ENCODE measurements at places on chromosomes 7 and 10.

DNA sequence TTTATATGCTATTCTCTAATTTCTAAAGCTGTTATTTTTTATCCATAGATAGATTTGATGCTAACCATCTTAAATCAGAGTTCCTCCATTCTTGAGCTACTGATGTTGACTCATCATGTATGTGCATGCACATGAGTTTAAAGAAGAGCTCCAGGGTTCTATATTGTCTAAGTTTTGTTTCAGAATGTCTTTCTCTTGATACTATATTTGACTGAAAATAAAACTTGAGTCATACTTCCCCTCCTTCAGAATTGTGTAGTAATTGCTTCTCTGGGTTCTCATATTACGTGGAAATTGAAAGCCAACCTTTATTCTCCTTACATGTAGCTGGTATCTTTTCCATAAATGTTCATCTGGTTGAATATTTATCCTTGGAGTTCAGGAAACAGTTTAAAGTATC lies 89.4 kb downstream of the LRRTM3 start:
- no peak for DNase-seq

- no peak for DNase-seq
Observed at GRCh38 chr10:96470116-96470743, 43.5 kb downstream of the TLL2 start.

GRCh38 chr7:107122486-107122911 lies 46.3 kb upstream of the HBP1 start:
- no peak for DNase-seq

- DNase-seq = peak; percentile 75
Observed at GRCh38 chr10:27743012-27743876, 2.4 kb downstream of the MKX start.

DNA sequence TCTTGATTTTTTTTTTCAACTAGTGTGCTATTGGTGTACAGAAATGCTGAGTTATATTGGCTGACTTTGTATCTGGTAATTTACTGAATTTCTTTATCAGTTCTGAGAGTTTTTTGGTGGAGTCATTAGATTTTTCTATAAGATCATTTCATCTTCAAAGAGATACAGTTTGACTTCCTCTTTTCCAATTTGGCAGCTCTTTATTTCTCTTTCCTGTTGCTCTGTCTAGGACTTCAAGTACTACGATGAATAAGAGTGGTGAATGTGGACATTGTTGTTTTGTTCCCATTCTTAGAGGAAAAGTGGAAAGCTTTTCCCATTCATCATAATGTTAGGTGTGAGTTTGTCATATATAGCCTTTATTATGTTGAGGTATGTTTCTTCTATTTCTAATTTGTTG lies 50.2 kb downstream of the LOXL4 start:
- no peak for DNase-seq

GRCh38 chr7:117010375-117011133 lies 57.3 kb downstream of the ST7 start:
- no peak for DNase-seq

GRCh38 chr10:35208536-35208935 lies 81.9 kb downstream of the CREM start:
- no peak for DNase-seq

- peak; percentile 94 for DNase-seq
Observed at GRCh38 chr7:1123715-1124114, 35.8 kb downstream of the GPER1 start.

- DNase-seq = no peak
Observed at GRCh38 chr10:124709861-124710260, 34.3 kb downstream of the FAM53B start.

DNA sequence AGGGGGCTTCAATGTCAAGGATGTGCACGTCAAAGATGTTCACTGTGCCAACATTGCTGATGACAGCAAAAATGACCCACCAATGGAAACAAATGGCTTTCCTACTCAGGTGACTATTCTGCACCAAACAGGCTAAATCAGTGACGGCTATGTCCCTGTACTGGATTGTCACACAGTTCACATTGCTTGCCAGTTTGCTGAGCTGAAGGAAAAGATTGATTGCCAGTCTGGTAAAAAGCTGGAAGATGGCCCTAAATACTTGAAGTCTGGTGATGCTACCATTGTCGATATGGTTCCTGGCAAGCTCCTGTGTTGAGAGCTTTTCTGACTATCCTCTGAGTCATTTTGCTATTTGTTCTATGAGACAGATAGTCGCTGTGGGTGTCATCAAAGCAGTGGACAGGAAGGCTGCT lies 202.2 kb upstream of the ETV1 start:
- no peak for DNase-seq

- DNase-seq = no peak
Observed at GRCh38 chr7:37142958-37143357, 305.7 kb downstream of the ELMO1 start.

- no peak for DNase-seq
Observed at GRCh38 chr10:113322843-113323242, 230.0 kb upstream of the HABP2 start.

DNA sequence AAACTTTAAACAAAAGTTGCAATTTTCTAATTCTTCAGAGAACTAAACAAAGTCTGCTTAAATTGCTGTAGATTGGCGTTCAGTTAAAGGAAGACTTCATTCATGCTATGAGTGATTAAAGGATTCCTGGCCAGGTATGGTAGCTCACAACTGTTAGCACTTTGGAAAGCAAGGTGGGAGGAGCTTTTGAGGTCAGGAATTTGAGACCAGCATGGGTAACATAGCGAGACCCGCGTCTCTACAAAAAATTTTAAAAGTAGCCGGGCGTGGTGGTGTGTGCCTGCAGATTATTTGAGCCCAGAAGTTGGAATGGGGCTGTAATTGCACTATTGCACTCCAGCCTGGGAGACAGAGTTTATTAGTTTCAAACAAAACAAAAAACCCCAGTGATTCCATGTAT lies 13.5 kb upstream of the SCRN1 start:
- no peak for DNase-seq

GRCh38 chr10:103882285-103883007 lies 27.1 kb upstream of the SH3PXD2A start:
- no peak for DNase-seq

DNA sequence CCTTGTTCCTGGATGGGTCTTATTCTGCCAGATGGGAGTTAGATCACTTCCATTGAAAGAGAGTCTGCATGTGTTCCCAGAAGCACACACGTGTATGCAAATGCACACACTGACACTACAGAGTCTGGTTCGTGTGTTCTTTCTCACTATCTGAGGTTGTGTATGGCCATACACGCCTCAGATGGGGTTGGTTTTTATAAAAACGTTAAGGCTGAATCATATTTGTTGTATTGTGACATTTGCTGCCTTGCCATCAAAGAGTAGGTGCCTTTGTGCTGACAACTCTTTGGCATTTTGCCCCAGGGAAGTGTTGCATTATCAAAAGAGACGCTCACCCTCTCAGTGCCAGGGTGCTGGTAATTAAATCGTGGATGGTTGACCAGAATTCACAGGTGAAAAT lies 37.7 kb upstream of the HDAC9 start:
- DNase-seq = no peak

- DNase-seq = no peak
Observed at GRCh38 chr10:86500846-86501245, 20.7 kb downstream of the WAPL start.

- no peak for DNase-seq
Observed at GRCh38 chr7:38020121-38020785, 99.8 kb downstream of the EPDR1 start.

DNA sequence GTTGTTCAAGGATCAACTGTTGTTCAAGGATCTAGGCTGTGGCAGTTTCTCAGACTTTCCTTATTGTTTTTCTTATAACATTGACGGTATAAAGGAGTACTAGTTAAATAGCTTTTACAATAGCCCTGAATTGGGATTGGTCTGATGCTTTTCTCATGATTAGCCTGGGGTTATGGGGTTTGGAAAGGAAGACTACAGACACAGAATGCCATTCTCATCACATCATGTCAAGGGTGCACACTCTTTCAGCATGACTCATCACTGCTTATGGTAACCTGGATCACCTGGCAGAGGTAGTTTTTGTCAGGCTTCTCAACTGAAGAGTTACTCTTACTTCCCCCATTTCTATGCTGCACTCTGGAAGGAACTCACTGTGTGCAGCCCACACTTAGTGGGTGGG lies 194.2 kb upstream of the NPSR1 start:
- no peak for DNase-seq

DNA sequence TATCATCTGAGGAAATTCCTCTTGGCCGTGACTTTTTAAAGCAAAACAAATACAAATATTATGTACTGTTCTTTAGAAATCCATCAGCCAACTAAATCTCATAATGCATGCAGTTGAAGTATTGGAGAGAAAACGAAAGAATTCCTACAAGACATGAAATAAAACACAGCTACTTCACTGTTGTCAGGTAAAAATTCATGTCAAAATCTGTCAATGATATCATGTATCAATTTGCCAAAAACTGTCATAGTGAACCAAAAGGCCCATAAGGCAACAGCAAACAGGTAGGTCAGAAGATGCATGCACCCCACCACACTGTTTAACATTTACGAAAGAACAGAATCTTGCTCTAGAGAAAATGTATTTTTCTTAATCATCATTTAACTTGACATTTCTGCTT lies 2.3 kb downstream of the GPR22 start:
- DNase-seq = no peak

- DNase-seq = no peak
Observed at GRCh38 chr10:131925011-131925649, 24.3 kb downstream of the PPP2R2D start.

DNA sequence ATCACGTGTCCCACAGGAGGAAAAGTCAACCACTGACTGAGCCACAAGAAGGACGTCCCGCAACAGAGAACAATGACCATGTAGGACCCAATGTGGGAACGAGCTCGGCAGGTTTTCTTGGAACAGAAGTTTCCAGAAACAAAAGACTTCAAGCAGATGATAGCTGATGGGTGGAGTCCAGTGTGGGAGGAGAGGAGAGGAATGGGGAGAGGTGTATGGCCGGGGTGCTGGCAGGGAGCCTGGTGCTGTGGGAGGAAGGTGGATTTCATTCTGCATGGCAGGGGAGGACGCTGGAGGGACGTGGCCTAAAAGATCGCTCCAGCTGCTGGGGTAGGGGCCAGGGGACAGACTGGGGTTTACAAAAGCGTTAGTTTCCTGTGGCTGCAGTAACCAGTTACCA lies 48.5 kb upstream of the LMTK2 start:
- DNase-seq = no peak

DNA sequence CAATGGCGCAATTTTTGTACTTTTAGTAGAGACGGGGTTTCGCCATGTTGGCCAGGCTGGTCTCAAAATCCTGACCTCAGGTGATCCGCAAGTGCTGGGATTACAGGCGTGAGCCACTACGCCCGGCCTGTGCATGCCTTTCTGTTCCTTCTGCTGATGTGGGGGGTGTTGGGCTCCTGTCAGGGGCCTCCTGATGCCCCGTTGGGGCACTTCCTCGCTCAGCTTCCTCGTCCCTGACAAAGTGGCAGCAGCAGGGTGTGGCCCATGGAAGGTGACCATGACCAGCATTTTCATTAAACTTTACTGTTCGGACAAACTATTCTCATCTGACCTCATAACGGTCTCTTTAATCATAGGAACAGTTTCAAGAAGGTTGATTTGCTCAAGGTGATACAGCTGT lies 69.4 kb downstream of the TBXAS1 start:
- no peak for DNase-seq

GRCh38 chr10:98318861-98319260 lies 50.9 kb upstream of the LOXL4 start:
- no peak for DNase-seq

GRCh38 chr7:70353946-70354335 lies 755.7 kb downstream of the AUTS2 start:
- no peak for DNase-seq

DNA sequence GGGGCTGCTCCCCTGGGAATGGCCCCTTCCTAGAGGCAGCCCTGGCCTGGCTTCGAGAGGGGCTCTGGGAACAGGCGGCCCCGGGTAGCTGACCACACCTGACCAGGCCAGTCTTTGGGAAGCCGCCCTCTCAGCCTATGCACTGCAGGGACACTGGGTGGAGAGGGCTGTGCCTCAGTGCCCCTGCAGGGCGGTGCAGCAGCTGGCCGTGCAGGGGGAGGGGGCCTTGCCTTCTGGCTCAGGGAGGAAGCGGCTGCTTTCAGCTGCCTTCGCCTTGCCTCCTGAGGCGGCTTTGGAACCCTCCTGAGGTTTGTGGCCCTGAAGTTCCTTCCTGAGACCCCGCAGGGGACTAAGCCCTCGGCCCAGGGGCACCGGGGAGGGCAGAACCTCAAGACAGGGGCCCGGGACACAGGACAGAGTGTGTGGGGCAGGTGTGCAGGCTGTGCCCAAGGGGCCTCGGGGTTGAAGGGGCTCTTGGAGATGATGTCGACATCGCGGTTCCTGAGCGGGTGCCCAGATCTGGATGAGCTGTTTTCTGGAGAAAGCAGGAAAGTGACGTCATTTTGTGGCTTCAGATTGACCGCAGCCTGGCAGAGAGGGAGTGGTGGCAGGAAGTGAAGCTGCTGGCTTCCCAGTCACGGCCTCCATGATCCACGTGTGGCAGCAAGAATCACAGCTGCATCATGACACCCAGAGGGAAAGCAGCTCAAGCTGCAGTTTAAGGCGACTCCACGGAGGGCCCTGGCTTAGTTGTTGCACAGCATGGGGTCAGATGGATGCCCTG lies 17.7 kb downstream of the ADAM8 start:
- DNase-seq = peak; percentile 90

GRCh38 chr7:100089458-100090196 lies 858 bp downstream of the COPS6 start:
- DNase-seq = no peak

- no peak for DNase-seq
Observed at GRCh38 chr10:1364151-1364910, 308.1 kb downstream of the WDR37 start.

- DNase-seq = no peak
Observed at GRCh38 chr7:44665531-44666213, 59.2 kb downstream of the OGDH start.

GRCh38 chr7:117755136-117755535 lies 118.1 kb downstream of the CTTNBP2 start:
- no peak for DNase-seq

GRCh38 chr7:45469103-45469502 lies 105.1 kb upstream of the ADCY1 start:
- no peak for DNase-seq

DNA sequence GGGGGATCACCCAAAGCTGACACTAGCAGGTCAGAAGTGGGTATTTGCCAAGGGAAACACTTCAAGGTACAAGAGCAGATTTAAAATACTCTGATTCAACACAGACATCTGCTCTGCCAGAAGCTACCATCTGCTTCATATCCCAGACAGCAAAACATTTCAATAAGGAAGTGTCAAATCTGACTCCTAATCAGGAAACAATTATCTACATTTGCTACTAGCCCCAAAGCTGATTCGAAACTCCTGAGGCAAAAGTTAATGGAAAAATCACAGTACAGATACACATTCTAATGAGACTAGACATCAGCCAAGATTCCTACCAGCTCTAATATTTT lies 48.9 kb downstream of the PARD3 start:
- DNase-seq = no peak

- DNase-seq = no peak
Observed at GRCh38 chr7:80600046-80600445, 38.4 kb upstream of the CD36 start.

All from sigmoid colon (tissue), 7 donors.